ENCODE measurements at places on chromosomes 7 and 10.

GRCh38 chr7:29035044-29035740, 77.1 kb upstream of the TRIL start:
- DNase-seq: no peak

GRCh38 chr10:48543182-48543844, 61.6 kb downstream of the ARHGAP22 start:
- DNase-seq: no peak

DNA sequence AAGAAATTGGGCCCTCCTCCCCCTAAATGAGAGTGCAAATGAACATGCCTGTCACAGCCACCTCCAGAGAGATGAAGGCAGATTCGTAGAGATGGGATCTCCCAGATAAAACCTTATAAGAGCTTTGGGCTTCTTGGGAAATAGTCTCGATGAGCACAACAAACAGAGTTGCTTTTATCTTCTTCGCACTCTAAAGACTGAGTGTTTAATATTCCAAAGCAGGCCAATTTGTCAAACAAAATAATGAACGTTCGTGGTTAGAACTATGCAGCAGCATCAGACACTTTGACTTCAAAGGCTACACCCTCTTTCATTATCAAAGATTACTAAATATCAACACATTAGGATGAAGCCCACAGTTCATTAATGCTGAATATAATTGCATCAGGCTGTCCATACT, 256.2 kb downstream of the SKIDA1 start:
- no peak for DNase-seq

- no peak for DNase-seq
Measured at GRCh38 chr10:111648046-111648445, 535.5 kb downstream of the GPAM start.

DNA sequence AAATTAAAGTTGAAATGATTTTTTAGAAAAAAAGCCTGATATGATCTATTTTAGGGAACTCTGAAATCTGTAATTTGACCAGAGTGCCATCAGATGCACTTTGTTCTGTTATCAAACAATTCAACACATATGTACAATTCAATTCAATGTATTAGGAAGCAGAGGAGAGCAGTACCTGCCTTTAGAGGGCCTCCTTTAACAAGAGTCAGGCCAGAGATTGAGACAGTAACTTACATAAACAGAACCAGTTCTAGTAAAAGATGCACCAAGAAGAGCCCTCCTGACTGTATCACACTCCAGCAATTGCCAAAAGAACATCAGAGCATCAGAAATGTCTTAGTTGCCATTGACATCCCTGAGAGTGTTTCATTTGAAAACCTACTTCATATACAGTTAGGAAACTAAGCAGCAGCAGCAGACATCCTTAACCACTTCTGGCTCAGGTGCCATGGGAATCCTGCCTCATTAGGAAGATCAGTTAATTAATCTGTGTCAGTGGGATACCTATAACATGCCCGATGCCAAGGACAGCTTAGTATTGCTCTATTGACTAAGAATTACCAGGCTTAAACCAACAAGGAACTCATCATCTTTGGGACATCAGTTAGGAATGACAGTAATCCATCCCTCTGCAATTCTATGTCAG, 1222.6 kb upstream of the LRRN3 start:
- DNase-seq: no peak

DNA sequence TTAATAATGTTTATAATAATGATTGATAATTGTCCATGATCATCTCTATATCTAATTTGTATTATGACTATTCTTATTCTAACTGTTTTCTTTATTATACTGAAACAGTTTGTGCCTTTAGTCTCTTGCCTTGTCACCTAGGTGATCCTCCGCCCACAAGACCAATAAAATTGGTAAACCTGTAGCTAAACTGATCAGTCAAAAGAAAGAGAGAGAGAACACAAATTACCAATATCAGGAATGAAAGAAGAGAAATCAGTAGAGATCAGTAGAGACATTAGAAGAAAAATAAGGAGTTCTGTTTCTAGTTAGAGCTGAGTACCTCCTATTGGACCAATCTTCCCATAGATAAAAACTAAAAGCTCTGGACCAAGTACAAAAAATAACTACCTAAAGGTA, 6.1 kb upstream of the COA1 start:
- DNase-seq: no peak

DNA sequence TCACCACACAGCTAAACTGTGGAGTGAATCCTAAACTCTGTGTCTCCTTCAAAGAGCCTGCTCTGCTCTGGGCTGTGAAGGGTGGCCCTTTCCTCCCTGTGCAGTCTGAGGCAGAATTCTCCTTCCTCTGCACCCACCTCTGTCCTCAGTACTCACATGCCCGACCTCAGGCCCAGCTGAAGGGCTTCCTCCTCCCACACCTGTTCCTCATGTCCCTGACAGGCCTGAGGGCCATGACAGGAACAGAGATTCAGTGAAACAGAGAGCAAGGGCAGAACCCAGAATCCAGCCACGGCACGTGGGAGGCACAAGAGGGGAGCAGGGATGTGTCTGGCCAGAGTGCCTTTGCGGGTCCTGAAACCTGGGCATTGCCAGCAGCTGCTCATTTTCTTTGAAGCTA, 13.9 kb downstream of the CREB3L2 start:
- DNase-seq: no peak

DNA sequence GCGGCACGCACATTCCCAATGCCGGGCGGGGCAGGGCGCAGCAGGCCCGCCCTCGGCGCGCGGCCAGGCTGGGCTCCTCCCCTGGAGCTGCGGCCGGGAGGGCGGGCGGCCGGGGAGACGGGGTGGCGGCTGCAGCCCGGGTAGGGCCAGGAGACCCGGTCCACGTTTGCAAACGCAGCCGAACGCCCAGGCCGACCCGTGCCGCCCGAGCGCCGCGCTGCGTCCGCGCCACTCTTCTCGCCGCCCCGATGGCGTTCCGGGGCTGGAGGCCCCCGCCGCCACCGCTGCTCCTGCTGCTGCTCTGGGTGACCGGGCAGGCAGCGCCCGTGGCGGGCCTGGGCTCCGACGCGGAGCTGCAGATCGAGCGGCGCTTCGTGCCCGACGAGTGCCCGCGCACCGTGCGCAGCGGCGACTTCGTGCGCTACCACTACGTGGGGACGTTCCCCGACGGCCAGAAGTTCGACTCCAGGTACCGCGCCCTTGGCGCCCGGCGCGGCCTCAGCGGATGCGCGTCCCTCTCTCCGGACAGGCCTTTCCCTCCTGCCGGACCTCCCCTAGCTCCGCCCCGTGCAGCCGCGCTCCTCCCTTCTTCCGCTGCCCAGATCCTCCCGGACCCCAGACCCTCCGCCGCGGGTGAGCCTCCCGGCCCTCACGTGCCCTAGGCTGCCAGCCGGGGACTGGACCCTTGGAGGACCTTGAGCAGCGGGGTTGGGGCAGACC, at the start of gene FKBP9:
FKBP9 (plus strand) TSS at position 115 of the 720 bp plus-strand sequence; CDS start at position 249, 134 bp downstream.
- DNase-seq: peak; percentile 39

GRCh38 chr7:67856046-67856445, 859.4 kb downstream of the TYW1 start:
- no peak for DNase-seq

GRCh38 chr7:105652359-105652993, 71.2 kb upstream of the EFCAB10 start:
- DNase-seq: peak; percentile 47

DNA sequence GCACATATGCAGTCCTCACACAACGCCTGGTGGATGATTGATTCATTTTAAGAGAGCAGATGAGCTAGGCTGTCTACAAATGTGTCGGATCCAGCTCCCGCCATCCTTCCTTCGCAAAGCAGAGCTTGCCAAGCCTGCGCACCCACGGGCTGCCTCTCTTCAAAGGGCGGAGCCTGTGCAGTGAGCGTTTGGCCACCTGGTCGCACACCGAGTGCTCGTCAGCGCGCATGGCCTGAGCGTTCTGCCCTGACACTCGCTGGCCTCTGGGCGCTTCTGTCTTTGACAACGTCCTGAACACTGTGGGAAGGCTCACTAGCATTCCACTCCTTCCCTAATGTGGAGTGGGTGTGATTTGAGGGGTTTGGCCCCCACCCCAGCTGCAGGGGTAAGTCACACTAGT, 47.1 kb upstream of the TMEM72 start:
- DNase-seq: no peak

DNA sequence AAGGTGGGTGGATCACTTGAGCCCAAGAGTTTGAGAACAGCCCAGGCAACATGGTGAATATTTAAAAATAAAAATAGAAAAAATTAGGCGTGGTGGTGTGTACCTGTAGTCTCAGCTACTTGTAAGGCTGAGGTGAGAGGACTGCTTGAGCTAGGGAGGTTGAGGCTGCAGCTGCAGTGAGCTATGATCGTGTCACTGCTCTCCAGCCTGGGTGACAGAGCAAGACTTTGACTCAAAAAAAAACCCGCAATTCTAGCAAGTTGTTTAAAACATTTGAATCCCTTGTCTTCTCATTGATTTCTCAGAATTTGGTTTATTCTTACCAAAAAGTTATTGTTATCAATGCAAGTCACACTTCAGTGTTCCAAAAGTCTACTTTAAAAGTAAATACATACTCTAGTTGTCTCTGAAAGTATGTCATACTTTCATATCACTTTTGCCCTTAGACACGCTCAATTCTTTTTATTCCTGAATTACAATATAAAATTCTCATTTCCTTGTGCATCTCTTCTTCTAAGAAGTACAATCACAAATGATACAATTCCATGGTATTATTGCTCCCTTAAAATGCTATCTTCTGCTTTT, 6.3 kb downstream of the EPC1 start:
- no peak for DNase-seq

Data from NCI-H510A (cell line).